NCI-H748 treated with DMSO at 0.1 percent for 48 hours (cell line): ENCODE measurements at places on chromosomes 1 and 21.

GRCh38 chr1:193411215-193411614, 224.8 kb upstream of the B3GALT2 start:
- no peak for DNase-seq

GRCh38 chr1:9629445-9630201, 21.9 kb upstream of the PIK3CD start:
- DNase-seq, result no peak

GRCh38 chr1:90558754-90559378, 158.2 kb downstream of the BARHL2 start:
- DNase-seq, result no peak

DNA sequence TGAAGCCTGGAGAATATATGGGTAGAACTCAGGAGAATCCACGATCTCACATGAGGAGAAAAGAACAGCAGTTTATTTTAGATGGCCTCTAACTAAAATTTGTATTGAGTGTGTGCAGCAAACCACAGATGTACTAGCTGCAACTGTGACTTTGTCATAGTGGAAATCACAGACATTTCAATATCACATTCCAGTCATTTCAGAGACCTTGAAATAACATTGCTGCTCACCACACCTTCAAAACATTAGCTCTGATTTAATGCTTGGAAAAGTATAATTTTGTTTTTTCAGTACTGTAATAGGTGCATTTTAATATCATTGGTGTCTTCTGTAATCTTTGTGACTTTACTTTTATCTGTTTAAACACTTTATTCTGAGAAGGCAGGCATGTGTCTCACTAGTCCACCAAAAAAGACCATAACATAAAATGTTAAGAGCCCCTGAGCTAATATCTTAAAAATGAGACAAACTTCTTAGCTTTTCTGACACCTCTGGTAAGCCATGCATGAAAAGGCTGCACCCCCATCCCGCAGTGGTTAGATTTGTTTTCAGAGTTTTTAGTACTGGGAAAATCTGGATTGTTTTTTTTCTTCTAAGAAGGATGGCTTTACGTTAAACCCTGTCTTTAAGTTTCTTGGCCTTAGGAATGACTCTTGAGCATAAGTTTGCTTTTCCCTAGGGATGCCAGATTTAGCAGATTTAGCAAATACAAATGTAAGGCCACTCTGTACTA, 30.1 kb downstream of the KCNJ15 start:
- no peak for DNase-seq

- no peak for DNase-seq
Measured at GRCh38 chr21:29730281-29730680, 209.5 kb downstream of the GRIK1 start.
